ENCODE measurements at places on chromosomes 16 and 17.

- DNase-seq, result no peak
Observed at GRCh38 chr16:58793366-58793765, 59.2 kb upstream of the GOT2 start.

DNA sequence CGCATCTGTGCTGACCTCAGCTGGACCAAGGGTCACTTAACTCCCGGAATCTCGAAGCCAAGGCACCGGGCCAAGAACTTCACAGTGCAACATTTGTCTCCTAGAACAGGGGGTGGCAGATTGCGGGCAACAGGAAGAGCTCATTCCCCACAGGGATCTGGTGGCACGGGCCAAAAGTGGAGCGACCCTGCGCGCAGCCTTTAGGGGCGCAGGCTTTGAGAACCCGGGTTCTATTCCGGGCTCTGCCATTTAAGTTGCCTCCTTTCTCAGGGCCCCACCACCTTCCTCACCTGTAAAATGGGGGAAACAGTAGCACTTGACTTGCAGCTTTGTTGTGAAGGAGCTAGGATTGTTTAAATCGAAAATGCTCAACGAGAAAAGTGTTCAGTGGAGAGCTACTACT lies 651 bp downstream of the SHMT1 start:
- DNase-seq, result peak; percentile 65

DNA sequence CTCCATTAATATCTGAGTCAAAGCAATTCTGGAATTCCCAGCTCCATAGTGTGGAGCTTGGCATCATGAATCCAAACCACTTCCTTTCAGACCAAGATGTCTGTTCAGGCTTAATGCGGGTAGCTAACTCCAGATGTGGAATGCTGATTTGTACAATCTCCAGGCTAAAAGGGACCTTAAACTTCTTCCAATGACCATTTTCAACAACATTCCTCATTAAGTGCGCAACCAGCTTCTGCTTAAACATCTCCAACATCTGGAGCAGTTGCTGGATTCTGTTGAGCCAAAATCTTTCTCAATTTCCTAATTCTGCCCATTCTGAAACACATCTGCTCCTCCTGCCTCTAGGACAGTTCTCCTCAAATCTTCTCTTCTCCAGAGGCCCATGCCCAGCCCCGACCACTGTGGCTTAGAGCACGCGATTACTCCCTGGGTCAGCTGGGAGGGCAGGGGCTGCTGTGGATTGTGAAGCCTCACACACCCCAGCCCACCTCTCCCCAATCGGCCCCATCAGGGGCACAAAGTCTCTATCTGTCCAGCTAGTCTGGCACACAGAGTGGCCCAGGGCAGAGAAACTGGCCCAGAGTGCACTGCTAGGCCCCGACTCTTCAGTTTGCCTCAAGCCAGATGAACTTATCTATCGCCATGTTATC lies 36.2 kb downstream of the ASPA start:
- DNase-seq, result no peak

DNA sequence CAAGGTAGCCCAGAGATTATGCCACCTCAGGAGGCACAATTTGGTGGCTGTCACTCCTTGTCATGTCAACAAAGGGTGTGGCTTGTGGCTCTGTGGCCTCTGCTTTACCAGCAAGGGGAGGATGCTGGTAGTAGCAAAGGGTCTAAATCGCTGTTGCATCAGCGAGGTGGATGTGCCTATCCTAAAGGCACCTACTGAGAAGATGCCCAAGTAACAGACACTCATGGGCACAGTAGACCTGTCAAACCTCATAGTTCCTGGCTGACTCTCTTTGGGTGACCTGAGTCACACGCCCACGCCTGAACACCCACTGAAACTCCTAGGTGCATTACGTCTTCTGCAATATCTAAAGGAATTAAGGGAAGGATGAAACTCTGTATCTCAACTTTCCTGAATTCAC lies 139.5 kb downstream of the PRKCB start:
- DNase-seq, result no peak

All from ecto neural progenitor cell (in vitro differentiated cells).